WTC11 (cell line): ENCODE measurements at places on chromosomes 11 and 22.
A peak's percentile ranks its signal among the peaks of the same experiment; 100 is the strongest.

DNA sequence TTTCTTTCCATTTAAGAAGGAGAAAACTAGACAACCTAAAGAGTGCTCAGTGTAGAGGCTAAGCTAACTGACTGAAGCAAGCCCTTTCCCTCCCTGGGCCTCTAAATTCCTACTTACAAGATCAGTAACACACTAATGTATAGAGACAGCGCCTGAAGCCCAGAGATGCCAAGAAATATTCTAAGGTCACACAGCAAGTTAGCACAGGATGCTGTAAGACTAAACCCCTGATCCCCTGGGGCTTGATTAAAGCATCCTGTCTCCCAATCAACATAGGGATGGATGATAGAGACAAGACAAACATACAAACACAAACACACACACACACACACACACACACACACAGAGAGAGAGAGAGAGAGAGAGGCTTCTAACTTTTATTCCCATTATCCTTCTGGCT is 5.6 kb downstream of the LARGE1 start:
- DNase-seq: no peak

DNA sequence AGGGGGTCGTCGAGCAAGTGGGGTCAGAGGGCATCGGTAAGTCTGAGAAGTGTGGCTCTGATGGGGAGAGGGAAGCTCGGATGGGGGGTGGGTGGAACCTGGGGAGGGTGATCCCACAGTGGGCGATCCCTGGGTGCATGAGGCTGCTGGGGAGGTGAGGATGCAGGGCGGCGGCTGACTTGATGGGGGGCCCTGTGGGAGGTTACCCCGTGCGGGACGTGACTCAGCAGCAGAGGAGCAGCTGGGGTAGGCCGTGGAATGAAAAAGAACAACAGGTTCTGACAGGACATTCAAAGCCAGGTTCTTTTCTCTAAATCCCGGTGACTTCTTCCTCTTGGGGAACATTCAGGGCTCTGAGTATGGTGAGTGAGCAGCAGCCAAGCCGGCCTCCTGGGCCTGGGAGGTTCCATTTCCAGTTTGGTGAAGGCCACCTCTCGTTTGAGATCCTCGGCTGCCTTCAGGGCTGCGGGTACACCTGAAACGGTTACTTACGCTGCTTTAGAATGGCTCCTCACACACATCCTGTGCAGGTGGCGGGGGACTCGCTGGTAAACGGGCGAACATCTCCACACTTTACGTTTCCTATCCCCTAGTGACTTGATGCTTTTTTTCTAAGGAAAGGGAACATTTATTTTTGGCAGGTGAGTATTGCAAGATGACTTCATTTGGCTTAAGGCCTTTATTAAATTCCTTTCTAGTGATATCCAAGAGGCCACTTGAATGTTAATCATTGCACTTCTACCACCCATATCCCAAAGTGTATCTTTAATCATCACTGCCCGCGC is 278.2 kb downstream of the TBC1D22A start:
- DNase-seq: no peak

- no peak for DNase-seq
Measured at GRCh38 chr11:4074266-4074665, 20.3 kb upstream of the RRM1 start.

DNA sequence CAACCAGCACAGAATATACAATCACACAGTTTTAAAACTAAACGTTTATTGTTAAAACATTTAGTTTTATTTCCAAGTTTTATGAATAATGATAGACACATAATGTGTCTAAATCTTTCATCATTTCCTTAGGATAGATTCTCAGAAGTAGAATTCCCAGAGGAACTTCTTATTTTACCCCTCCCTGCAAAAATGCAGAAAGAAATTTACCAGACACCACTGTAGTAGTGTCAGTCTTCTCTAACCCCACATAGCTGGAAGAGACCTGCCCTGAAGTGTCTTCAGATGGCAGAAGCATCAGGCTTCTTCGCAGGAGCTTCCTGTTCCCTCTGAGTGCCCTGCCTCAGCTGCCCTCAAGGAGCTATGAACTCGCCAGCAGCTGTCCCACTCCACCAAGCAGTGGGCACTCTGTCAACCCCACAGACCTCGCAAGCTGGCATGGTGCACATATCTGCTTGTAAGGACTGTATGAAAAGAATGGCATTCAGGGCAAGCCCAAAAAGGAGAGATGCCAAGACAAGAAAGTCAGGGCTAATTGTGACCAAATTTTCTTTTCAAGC is 28.5 kb upstream of the PAK1 start:
- no peak for DNase-seq

DNA sequence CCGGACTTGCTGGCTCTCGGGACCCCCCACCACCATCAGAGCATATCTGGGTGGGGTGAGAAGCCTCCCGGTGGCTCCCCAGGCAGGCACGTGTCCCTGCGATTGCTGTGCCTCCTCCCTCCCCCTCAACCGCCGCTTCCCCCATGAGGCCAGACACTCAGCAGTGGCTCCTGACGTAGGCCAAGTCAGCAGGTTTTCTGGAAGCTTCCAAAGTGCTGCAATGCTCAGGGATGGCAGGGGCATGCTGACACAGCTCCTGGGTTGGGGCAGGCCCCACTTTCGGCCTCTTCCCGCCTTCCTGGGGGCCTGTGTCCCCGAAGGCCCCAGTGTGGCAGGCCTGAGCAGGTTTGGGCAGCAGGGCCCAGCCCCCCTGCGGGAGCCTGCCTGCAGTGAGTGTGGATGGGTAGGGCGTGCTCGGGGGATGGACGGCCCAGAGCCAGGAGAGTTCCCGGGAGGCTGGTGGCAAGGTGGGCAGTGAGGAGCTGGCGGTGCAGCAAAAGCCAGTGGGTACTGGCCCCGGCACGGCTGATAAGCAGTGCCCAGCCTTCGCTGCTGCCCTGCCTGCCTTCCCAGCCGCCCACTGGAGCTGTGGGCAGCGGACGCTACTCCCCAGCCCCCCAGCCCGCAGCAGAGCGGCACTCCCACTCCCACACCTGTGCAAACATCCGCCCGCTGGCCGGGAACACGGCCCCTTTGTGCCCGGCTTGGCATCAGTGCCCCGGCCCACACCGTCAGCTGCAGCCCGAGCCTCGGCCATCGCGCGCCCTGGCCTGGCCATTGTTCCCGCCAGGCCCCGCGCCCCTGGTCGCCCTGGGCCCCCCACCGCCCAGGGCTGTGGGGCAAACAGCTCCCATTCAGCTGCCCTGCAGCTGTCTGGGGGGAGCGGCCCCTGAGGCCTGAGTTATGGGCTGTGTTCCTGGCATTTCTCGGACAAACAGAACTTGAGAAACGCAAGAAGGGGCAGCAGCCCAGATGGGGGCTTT is 125.0 kb downstream of the KCNQ1OT1 start:
- DNase-seq: peak; percentile 9

- DNase-seq: no peak
Measured at GRCh38 chr22:48800886-48801607, 1026.6 kb downstream of the BRD1 start.

GRCh38 chr11:81165164-81165563 is 1568.5 kb downstream of the FAM181B start:
- DNase-seq: no peak

DNA sequence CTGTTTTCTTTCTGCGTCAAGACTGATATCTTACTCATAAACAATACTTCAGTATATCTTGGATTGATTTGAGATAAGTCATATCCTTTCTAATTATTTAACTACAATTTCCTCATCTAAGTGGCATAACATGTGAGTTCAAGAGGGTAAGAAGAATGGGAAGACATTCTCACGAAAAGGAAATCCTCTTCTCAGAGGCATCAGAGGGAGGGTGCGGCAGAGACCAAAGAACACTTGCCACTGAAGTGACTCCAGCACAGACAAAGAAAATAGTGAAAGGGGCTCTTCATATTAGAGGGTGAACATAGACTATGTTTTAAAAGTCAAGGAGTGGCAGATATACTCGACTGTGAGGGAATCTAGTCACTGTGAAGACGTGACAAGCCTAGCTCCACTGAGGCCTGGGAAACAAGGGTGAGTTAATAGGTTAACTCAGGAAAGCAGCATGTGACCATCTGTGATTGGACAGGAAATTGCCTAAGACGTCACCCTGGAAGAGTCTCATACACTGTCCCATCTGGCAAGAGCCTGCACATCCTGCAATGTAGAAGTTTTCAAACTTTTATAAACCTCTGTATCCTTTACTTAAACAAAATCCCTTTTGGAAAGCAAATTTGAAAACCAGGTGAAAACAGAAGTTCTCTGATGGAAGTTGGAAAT is 1.9 kb upstream of the MMP1 start:
- no peak for DNase-seq

DNA sequence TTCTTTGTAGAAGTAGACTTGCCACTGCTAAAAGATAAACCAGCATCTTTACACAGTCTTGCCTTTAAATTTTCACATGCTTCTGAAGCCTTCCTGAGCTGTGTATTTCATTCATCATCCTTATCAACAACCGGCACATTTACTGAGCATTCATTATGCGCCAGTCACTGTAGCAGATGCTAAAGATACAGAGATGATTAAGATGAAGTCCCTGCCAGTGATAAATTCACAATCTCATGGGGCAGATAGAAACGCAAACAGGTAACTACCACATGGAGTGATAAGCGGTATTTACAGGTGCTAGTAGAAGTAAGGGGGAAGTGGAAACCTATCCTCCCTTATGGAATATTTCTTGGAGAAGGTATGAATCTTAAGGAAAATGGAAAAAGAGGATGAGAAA is 67.2 kb downstream of the PRCP start:
- DNase-seq: no peak

DNA sequence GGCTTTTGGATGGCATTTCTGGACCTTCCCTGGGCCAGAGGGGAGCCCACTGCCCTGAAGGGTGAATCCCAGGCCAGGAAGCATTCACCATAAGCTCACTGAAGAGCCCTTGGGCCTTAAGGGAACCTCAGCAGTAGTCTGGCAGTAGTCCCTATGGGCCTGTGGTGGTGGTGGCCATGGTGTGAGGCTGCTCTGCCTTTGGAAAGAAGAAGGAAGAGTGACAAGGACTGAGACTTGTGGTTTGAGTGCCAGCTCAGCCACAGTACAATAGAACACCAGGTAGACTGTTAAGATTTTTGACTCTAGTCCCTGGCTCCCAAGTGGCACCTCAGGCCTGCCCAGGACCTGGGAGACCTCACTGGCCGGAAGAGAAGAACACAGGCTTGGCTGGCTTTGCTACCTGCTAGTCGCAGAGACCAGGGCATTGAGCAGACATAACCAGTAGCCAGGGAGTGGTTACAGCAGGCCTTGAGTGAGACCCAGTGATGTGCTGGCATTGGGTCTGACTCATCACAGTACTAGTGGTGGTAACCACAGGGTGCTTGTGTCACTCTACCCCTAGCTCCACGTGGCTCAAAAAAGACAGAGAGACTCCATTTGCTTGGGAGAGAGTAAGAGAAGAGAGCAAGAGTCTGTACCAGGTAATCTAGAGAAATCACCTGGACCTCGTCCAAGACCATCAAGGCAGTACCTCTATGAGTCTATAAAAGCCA is 259.8 kb upstream of the BLID start:
- no peak for DNase-seq

GRCh38 chr11:30192620-30193019 is 38.2 kb upstream of the FSHB start:
- DNase-seq: no peak

DNA sequence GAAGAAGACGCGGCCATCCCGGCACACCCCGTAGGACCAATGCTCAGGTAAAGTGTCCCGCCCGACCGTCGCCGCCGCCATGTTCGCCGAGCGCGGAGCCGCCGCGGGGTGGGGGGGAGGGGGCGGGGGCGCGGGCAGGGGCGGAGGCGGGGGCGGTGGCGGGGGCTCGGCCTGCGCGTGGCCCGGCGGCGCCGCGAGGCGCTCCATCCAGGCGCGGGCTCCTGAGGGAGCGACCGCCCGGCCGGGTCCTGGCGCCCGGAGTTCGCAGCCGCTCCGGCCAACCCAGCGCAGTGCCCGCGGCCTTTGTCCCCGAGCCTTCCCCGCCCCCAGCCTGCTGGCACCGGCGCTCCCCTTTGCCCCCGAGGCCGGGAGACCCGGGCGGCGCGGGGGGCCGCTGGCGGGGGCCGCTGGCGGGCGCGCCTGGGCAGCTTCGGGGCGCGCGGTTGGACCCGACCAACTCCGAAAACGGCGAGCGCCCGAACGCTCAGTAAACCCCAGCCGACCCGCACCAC is at the start of gene PLEKHA7:
Gene PLEKHA7, minus strand, starts transcription at position 94 of the 512 bp plus-strand sequence. Its CDS starts 13 bp downstream, at position 81.
- peak; percentile 37 for DNase-seq

DNA sequence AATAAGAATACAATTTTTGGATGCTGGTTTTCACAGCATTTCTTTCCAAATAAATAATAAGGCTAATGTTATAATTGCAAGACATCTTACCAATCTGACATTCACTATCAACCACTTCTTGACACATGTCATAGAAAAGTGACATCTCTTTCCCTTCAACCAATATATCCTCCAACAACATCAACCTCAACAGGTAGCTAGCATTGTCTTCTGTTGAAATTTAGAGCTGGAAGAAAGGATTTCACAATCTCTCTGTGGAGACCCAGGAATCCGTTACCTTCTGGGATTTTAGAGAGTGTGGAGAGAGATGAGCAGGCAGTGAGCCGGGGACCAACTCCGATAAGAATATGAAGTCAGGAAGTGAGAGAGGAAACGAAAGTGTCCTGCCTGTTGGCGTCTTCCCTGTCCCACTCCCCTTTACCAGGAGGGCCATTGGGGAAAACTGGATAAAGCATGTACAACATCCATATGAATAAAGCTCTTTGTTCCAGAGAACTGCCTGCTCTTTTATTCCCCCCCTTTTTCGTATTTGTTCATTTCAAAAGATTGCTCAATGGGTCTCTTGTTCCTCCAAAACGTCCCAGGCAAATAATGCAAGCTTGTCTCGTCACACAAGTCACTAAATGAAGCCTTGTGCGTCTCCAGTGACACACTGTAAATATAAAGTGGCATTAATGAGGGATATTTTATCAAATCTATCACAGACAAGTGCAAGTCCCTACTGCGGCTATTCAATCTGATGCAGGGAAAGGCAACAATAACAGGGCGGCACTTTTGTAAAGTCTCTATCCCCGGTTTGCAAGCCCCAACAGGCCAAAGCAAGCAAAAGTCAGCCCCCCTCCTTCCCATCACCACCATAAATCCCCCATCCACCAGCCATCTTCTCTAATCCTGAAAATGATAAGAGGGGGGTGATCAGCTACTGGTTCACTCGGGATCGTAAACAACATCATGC is 3.4 kb downstream of the CADM1 start:
- DNase-seq: no peak
